ENCODE measurements at places on chromosomes 5 and 9. TPM values are rescaled to one million over a fixed set of nuclear protein-coding genes. Genes with fewer than 3 reads are reported as not detected.
A peak's percentile ranks its signal among the peaks of the same experiment; 100 is the strongest.

GRCh38 chr5:78467752-78468357, 107.4 kb downstream of the SCAMP1 start:
- ATAC-seq = no peak

- no peak for ATAC-seq
These were observed 242.6 kb downstream of the AUH start for GRCh38 chr9:91119142-91119541.

DNA sequence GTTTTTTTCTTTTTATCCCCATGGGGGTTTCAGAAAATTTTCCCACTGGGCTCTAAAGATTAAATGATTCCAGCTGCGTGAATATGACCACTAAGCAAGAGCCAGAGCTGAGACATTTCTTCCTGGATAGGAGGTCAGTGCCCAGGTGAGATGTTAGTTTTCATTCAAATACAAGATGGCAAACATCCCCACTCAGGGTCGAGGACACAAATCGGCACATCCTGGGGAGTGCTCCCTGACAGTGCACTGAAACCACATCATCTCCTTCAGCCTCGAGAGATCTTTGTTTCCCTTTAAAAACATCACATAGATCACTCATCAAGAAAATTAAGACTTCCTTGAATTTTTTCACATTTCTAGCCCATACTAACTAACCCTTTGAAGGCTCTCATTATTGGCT, 273.2 kb upstream of the PANK3 start:
- peak; percentile 12 for ATAC-seq

GRCh38 chr9:21096901-21097255, 19.1 kb upstream of the IFNB1 start:
- no peak for ATAC-seq

GRCh38 chr5:36772276-36773140, 104.1 kb upstream of the NIPBL start:
- no peak for ATAC-seq

- ATAC-seq = no peak
These were observed 96.8 kb downstream of the OR2K2 start for GRCh38 chr9:111232997-111233790.

DNA sequence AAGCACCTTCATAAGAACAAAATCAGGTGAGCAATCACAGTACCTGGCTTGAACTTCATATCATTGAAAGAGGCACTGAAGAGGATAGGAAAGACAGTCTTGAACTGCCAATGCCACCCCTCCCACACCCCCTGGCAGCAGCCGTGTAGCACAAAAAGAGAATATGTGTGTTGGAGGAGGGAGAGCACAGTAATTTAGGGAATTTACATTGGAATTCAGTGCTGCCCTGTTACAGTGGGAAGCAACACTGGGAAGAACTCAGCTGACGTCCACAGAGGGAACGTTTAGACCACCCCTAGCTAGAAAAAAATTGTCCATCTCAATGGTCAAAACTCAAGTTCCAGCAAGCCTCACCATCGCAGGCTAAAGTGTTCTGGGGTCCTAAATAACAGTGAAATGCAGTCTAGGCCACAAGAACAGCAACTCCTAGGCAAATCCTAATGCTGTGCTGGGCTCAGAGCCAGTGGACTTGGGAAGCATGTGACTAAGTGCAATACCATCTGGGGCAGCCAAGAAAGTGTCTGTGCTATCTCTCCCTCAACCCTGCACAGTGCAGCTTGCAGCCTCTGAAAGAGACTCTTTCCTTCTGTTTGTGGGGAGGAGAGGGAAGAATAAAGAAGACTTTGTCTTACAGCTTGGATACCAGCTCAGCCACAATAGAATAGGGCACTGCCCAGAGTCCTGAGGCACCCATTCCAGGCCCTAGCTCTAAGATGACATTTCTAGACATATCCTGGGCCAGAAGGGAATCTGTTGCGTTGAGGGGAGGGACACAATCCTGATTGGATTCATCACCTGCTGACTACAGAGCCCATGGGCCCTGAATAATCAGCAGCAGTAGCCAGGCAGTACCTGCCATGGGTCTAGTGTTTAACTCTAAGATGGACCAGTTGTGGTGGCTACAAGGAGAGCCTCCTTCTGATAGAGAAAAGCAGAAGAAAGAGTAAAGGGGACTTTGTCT, 62.1 kb upstream of the VLDLR start:
- ATAC-seq = peak; percentile 49

GRCh38 chr5:73337586-73338255, 110.9 kb downstream of the FOXD1 start:
- ATAC-seq = no peak

- no peak for ATAC-seq
These were observed 219.9 kb upstream of the GAS1 start for GRCh38 chr9:87167161-87167560.

- ATAC-seq = peak; percentile 99
These were observed 348.5 kb downstream of the BNC2 start for GRCh38 chr9:16521868-16522411.

DNA sequence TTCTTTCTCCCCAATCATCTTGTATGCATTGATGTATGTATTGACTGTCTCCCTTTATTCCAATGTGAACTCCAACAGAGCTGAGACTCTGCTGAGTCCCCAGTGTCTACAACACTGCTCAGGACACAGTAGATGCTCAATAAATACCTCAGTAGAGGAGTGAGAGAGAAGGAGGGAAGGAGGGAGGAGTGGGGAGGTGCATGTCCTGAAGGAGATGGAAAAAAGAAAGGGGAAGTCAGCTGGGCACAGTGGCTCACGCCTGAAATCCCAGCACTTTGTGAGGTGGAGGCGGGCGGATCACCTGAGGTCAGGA, 2.9 kb upstream of the PHF2 start:
- ATAC-seq = no peak

- ATAC-seq = no peak
These were observed 26.6 kb downstream of the PHF2 start for GRCh38 chr9:93603011-93603410.

DNA sequence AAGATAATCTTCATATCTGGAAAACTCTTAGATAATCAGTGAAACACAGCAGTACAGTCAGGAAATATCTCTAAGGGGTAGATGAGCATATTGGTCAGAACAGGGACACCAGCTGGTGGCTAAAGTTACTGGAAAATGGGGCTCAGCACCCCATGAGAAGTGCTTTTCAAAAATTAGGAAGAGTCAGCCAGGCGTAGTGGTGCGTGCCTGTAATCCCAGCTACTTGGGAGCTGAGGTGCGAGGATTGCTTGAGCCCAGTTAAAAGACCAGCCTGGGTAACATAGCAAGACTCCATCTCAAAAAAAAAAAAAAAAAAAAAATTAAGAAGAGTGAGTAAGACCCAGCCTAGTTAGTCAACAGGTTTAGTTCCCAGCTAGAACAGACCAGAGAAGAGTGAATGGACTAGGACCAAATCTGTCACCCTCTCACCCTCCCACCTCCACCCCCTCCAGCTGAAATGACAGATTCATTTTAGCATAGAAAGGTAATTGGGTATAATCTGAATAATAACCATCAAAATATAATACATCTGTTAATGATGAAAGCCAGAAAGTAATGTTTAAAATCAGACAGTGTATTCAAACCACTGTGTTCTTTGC, 120.9 kb downstream of the CDC42SE2 start:
- ATAC-seq = no peak

PCDHGB2 gene
- 6.1 TPM for total RNA-seq

CNTFR gene
- 2.4 TPM for total RNA-seq

HTR4 gene
- 0.59 TPM for total RNA-seq

KCNN2 gene
- total RNA-seq = 1.4 TPM

RNF130 gene
- 28.4 TPM for total RNA-seq

HRH2 gene
- total RNA-seq = 1.5 TPM

NFIB gene
- 0.73 TPM for total RNA-seq

ZNF658 gene
- 5.7 TPM for total RNA-seq
